ENCODE measurements at places on chromosomes 2 and 18.

GRCh38 chr2:62934517-62934916 lies 116.1 kb upstream of the OTX1 start:
- DNase-seq, result no peak

- DNase-seq, result no peak
These were observed 11.6 kb downstream of the GLI2 start for GRCh38 chr2:120747281-120747680.

GRCh38 chr2:233080836-233081229 lies 20.7 kb downstream of the INPP5D start:
- peak; percentile 45 for DNase-seq

DNA sequence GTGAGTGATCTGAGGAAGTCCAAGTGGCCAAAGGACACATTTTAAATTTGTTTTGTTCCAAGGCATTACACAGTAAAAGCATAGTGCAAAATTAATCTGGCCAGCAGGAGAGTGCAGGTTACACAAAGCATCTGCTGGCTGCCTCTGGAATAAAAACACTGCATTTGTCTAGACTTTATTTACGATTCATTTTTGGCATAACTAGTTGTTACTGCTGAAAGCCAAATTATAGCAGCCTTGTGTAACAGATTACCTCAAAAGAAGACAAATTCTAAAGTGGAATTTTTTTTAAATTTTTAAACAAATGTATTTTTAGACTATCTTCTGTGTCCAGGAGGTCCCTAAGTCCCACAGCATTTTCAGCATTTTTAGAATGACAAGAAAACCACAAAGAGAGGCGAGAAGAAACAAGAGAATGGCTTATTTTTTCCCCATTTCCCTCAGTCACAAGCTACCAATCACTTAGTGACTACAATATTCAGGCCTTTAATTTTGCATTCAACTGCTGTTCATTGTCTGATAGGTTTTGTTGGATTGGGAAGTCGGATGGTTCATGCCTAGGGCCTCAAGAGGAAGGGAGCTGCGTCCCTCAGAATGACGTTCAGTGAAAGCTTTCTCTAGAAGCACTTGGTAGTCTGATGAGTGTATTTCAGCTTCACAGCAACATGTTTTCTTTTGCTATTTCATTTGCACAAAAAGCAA lies 46.0 kb downstream of the TMEFF2 start:
- DNase-seq, result no peak

DNA sequence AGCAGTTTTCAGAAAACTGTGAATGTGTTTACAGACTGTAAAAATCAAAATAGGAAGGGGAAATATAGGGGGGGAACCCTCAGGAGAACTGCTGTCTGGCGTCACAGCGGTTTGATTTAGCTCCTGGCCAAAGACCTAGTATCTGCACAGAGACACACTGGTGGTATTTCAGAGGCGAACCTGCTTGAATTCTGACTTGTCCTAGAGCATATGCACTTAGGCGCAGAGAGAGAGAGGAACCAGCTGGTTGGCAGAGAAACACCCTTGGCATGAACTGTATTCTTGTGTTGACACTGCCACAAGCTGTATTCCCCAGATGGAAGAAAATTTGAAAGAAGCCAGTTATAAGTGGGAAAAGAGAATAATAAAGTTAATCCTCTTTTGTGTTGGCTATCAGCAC lies 506.5 kb upstream of the NRP2 start:
- DNase-seq, result no peak

GRCh38 chr2:1791685-1792435 lies 47.5 kb upstream of the PXDN start:
- no peak for DNase-seq

DNA sequence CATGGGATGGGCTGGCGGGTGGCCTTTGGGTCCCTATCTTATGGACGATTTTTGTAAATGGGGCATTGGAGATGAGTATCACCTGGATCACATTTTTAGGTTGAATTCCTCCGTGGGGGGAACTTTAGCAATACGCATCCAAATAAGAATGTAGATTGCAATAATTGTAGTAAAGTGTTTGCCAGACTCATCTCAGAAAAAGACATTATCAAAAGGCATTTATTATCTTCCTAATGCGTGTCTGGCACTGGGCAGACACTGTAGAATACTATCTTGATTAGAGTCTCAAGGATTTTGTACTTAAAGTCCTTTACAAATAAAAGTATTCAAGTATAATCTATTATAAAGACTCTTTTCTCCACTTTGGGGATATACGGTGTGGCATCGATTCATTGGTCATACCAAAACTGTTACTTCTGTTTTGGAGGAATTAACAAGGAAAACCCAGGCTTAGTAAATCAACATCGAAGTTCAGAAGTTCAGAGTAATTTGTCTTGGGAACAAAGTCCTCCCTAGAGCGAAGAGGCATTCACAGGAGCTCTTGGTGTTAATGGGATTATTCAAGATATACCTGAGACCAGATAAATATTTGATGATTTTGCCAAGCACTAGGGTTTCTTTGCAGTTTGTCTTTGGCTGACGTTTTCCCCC lies 578 bp upstream of the ACKR3 start:
- DNase-seq, result no peak

DNA sequence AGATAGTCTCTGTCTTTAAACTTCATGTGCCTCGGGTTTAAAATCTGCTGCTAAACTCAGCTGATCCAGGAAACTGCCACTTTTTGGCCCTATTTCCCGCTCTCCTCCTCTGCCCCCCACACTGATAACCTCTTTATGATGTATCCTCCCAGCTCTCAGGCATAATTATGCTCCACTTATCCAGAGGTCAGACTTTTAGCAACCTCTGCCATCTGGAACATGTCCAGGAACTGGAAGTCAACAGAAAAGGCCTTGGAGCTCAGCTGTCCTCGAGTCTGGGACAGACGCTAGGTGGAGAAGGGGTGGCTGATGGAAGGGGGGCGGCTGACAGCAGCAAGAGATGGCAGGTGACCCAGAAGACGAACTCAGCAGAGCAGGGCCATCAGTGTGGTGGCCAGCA lies 41.2 kb downstream of the ASAP2 start:
- DNase-seq, result no peak

GRCh38 chr2:224063298-224063648 lies 24.2 kb upstream of the SERPINE2 start:
- DNase-seq, result no peak

Data from activated T-cell treated with anti-CD3 and anti-CD28 coated beads, Interleukin-2, amount 50 U/mL, for 24 hours (primary cell).